ENCODE measurements at places on chromosomes 5 and 9.
A peak's percentile ranks its signal among the peaks of the same experiment; 100 is the strongest.

GRCh38 chr9:79384501-79384900, 187.3 kb upstream of the TLE4 start:
- peak; percentile 78 for DNase-seq

GRCh38 chr5:23223846-23224245, 283.6 kb upstream of the PRDM9 start:
- no peak for DNase-seq

- peak; percentile 93 for DNase-seq
Observed at GRCh38 chr5:79020861-79021561, 35.9 kb upstream of the ARSB start.

GRCh38 chr9:90844326-90844725, 42.7 kb downstream of the SYK start:
- DNase-seq = no peak

GRCh38 chr5:77163453-77163852, 47.0 kb upstream of the PDE8B start:
- no peak for DNase-seq

- no peak for DNase-seq
Observed at GRCh38 chr9:5095795-5096194, 89.6 kb downstream of the INSL6 start.

- DNase-seq = no peak
Observed at GRCh38 chr5:67699560-67699959, 503.0 kb upstream of the CD180 start.

- no peak for DNase-seq
Observed at GRCh38 chr9:126894052-126894603, 20.5 kb upstream of the RALGPS1 start.

DNA sequence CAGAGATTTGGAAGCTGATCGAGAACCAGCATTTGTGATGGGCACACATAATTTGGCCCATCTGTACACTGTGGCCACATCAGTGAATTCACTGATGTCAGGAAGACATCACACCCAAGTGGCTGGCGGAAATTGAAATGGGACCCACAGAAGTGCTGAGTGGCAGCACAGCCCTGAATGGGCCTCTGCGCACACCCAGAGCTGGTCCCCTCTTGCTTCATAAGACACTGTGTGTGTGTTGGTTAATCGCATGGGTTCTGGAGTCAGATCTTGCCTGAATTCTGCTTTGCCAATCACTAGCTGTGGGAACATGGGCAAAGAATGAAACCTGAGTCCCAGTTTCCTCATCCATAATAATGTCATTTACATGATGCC, 72.2 kb downstream of the PCSK5 start:
- no peak for DNase-seq

GRCh38 chr5:95697781-95698681, 15.2 kb upstream of the SPATA9 start:
- no peak for DNase-seq

- peak; percentile 97 for DNase-seq
Observed at GRCh38 chr9:95793924-95794828, 81.3 kb upstream of the ERCC6L2 start.

DNA sequence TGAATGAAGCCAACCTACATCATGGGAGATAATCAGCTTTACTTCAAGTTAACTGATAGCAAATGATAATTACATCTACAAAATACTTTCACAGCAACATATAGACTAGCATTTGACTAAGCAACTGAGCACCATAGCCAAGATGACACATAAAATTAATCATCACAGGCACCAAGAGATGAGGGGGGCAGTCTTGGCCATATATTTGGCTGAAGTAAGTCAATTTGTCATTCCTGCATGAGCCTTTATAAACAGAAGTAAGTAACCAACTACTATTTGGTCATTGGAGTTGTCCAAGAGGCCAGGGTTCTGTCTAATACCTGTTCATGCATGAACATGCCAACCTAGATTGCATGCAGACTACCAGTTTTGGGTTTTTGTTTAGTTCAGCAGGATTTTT, 53.6 kb downstream of the PDCD1LG2 start:
- DNase-seq = peak; percentile 58

DNA sequence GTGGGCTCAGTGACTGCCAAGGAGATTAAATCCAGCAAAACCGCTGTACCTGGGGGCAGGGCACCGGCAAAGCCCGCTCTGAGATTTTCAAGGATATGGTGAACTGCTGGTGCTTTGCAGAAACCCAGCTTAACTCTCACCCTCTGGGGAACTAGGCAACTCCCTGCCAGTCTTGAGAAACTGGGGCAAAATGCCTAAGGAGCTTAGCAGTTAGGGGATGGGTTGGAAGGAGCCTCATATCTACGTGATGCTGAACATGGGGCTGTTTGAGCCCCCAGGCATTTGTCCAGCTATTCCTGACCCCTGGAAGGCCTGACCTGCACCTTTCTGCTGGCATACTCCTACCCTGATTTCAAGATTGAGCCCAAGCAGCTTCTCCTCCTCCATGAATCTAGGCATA, 108.6 kb upstream of the TBC1D2 start:
- DNase-seq = no peak

GRCh38 chr5:177276886-177277285, 26.6 kb downstream of the RAB24 start:
- DNase-seq = no peak

GRCh38 chr9:328453-328852, 113.8 kb downstream of the DOCK8 start:
- DNase-seq = no peak

DNA sequence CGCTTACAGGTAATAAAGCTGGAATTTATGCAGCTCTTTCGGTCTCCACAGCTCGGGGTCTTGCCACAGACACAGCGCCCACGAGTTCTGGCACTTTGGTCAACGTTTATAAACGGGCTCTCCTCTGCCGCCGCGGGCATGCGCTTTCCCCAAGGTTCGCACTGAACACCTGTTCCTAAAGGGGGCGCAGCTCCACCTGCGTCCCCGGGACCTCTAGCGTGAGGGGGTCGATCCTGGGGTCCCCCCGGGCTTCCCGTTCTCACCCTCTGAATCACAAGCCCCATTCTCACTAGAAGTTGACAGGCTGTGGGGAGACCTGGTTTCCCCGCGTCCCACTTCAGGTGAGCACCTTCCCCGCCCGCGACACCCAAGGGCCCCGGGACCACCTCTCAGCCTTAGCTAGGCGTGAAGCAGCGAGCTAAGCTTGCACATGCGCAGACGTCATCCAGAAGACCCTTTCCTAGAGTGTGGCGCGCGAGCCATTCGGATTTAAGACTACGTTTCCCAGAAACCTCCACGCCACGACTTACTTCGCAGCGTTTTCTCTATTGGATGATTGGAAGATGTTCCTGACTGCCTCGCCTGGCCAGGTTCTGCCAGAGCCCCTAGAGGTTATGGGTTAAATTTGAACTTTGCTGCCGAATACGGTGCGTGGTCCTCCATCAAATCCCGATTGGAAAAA, 21.3 kb upstream of the ZNF782 start:
- peak; percentile 69 for DNase-seq

DNA sequence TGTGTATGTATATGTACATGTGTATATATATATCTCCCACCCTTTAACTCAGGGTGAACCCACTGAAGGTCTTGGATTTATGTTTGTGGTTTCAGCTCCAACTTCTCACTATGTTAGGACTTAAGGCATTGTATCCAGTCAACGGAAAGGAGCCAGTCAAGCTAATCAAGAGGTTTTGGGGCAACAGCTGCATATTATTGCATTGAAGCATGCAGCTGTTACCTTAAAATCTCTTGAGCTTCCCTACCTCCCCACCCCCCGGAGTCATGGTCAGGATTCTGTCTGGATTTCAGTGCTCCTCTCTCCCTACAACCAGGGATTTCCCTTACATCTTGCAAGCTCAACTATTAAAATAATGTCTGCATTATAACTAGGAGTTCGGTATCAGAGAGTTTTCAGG, 399.5 kb downstream of the SPOCK1 start:
- no peak for DNase-seq

DNA sequence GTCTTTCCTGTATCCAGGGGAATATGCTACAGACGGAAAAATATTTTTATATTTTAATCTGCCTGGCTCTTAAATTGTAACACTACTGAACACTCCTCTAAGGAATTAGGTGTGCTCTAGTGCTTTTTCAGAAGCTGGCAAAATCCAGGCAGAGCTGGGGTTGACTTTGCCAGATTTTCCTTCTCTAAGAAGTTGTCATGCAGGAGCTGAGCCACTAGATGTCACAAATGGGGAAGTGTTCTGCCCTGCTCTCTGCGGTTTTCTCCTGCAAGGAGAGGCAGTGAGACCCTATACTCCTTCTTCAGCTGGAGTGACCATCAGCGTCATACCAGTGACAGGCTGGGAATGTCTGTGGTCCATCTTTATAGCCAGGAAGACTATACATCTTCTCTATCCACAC, 112.5 kb downstream of the HAPLN1 start:
- peak; percentile 58 for DNase-seq

- DNase-seq = no peak
Observed at GRCh38 chr9:28121366-28121765, 548.1 kb upstream of the C9orf72 start.

GRCh38 chr5:1488882-1489680, 34.7 kb downstream of the LPCAT1 start:
- peak; percentile 51 for DNase-seq

DNA sequence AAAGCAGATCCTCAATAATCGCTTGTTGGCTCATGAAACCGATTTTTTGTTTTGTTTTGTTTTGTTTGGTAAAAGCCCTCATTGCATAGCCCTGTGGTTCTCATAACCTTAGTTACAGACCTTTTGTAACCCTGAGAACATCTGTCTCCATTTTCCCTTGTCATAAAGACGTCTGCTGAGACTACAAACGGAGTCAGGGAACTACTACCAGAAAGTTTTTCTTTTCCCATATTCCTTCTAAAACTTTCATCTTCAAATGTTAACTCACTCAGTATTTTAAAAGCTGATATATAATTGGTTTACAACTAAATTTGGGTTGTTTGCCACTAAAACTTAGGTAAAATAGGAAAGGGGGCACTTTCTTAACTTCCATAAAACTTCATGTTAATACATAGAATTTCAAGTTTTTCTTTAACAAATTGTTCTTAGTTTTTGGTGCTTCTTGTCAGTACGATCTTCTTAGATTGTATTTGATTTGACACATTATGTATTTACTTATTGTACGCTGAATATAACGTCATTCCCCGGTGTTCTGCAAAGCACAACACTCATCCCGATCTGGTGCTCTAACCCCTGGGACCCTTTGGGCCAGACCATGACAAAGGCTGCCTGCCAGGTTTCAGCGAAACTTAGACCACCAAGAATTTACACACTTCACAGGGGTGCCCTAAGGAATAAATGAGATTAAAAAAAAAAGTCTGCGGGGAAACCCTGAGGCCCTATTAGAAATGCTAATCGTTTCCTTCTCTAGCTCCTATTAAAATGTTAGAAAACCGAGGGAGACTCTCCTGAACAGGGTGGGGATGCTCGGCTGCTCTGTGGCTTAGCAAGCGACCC, 1.1 kb upstream of the ANP32B start:
- no peak for DNase-seq

- DNase-seq = no peak
Observed at GRCh38 chr5:51518607-51519006, 135.4 kb downstream of the ISL1 start.

DNA sequence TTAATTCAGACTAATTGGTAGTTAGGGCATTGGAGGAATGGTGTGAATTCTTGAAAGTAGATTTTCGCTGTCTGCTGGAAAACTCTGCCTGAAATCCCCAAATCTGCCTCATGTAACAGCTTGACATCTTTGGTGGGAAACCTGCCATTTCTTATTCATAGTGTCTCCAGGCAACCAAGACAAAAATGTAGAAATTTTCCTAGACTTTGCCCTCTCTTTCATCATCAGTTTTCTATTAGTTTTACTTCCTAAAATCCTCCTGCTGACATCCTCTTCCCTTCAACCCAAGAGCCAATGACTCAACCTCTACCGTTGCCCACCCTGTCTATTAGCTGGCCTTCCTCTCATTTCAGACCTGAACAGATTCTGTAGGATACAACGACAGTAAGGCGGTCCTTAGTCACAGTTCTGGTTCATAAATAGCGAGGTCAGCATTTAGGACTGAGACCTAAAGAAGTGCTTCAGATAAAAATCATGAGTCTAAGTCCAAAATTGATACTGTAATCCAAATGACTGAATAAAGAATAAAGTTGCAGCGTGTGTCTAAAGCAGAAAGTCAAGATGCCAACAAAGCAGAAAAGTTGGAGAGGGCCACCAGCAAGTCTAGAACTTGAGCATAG, 133.9 kb downstream of the MUSK start:
- DNase-seq = peak; percentile 88

- peak; percentile 55 for DNase-seq
Observed at GRCh38 chr5:32850817-32851496, 139.8 kb downstream of the NPR3 start.

DNA sequence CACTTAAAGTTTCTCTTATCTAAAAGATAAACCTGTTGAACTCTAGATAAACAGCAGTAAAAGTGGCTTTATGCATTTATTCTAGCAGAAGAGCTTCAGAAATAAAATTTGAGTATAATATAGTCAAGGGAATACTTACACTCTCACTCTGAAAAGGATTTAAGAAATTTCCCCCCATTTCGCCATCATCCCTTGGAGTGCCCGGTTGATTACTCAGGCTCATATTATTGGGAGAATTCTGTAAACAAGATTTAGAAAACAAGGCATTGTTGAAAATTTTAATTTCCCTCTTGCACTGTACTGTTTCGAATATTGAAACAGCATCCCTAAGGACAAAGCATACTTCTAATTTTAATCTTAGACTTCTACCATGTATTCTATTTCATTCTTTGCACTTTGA, 34.5 kb upstream of the ACOT12 start:
- no peak for DNase-seq

DNA sequence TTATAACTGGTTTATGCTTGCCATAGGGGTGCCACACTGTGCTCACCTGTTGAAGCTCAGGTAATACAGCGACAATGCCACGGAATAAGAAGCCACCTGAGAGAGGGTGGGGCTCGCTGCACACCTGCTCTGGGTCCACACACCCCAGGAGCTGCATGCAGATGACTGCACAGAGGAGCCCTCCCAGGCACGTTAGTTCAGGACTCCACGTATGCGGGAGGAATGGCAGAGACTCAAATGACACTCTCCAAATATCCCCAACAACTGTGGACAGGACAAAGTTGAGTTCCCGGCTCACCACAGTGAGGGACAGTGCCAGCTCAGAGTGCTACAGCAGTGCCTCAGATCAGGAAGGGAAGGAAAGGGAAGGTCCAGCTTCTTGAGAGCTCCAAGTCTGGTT, 5.8 kb upstream of the FCN1 start:
- no peak for DNase-seq

DNA sequence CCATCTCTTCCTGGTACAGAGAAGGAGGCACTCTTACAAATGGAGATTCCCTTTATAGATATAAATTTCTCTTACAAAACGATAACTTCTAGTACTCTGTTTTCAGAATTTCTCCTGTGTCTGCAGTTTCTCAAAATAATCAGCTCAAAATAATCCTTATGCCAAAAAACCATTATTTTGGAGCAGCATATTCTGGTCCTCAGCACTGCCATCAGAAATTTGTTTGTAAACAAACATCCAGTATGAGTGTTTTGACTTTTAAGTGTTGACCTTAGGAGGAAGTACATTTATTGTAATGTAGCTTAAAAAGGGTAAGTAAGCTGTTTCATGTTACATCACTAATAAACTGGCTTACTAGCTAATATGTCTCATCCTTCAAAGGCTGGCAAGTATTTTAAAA, 52.8 kb upstream of the SNAPC3 start:
- no peak for DNase-seq

GRCh38 chr9:99925541-99925940, 19.1 kb downstream of the STX17 start:
- no peak for DNase-seq
